ENCODE measurements at places on chromosomes 3 and 15. TPM values are rescaled to one million over a fixed set of nuclear protein-coding genes. Genes with fewer than 3 reads are reported as not detected.

GRCh38 chr15:73934281-73934680, 8.0 kb downstream of the LOXL1 start:
- no peak for DNase-seq

GRCh38 chr3:103684904-103685303, 1250.1 kb downstream of the ZPLD1 start:
- DNase-seq, result no peak

GRCh38 chr3:190229632-190230424, 92.4 kb downstream of the CLDN1 start:
- no peak for DNase-seq

DNA sequence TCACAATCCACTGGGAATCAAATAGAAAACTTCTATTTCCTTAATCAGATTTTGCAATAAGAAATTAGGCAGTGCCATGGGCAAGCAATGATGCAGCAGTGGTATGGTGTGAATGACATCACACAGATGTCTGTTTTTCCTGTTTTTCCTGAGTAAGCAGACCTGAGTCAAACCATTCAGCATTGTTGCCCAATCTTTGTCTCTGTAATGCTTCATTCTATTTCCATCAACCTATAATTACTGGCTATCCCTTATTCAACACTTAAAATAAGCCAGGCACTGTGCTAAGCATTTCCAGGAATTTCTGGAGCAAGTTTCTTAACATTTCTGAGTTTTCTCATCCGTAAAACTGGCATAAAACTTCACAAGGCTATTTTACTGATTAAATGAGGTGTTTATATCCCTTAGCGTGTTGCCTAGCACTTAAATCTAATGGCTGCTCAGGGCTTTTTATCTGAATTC, 11.3 kb upstream of the OXSR1 start:
- DNase-seq, result no peak

Gene GOLGA8O
- total RNA-seq, result not detected

Gene LRRC49
- 173 TPM for total RNA-seq

Gene C2CD4A
- 0.16 TPM for total RNA-seq

Gene ZIC1
- total RNA-seq, result 15.6 TPM
